ENCODE measurements at places on chromosomes 1 and 21.

DNA sequence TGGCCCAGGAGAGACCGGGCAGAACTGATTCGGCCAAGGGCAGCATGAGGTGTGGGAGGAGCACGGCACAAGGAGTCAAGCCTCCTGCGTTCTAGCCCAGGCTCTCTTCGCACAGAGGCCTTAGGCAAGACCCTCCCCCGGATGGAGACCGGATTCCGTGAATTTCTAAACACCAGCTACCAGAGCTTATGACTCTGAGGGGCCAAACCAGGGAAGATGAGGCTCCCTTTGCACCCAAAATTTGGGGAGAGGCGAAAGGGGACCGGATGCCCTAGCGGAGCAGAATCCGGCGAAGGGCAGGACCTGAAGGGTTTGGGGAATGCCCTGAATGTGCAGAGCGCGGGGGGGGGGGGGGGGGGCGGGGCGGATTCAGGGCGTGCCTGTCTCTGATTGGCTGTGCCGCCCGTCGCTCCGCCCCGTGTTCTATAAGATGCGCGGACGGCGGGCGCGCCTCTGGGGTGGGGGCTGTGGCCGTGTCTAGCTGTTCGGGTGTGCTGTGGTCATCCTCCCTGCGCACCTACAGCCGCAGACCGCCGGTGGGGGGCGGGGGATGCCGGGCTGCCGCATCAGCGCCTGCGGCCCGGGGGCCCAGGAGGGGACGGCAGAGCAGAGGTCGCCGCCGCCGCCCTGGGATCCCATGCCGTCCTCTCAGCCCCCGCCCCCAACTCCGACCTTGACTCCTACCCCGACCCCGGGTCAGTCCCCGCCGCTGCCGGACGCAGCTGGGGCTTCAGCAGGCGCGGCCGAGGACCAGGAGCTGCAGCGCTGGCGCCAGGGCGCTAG, at the start of gene TRNP1:
TSS of gene TRNP1 (plus strand) at position 456 of the 783 bp plus-strand sequence. CDS start at position 551, 95 bp downstream.
- DNase-seq, result peak; percentile 64

- no peak for DNase-seq
These were observed 457.9 kb downstream of the BRINP3 start for GRCh38 chr1:190019717-190020116.

DNA sequence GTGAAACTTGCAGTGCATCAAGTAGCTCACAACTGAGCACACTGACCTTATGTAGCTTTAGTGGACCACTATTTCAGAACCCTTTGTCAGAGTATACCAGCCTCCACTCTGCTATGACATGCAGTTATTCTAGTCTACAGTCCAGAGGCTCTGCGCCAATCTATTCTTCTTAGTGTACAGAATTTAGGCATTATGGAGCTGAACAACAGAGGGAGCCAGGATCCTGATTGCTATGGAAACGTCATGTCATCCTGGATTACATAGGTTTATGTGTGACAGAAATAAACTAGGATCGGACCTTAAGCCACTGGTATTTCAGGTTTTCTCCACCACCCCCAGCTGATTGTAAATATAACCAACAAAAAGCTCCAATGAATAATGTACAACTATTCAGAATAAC, 48.1 kb upstream of the EEIG2 start:
- no peak for DNase-seq

GRCh38 chr1:41501581-41501980, 17.1 kb upstream of the EDN2 start:
- DNase-seq, result no peak

- no peak for DNase-seq
These were observed 222.7 kb upstream of the GJB5 start for GRCh38 chr1:34532113-34532512.
